ENCODE measurements at places on chromosomes 5 and 9.

DNA sequence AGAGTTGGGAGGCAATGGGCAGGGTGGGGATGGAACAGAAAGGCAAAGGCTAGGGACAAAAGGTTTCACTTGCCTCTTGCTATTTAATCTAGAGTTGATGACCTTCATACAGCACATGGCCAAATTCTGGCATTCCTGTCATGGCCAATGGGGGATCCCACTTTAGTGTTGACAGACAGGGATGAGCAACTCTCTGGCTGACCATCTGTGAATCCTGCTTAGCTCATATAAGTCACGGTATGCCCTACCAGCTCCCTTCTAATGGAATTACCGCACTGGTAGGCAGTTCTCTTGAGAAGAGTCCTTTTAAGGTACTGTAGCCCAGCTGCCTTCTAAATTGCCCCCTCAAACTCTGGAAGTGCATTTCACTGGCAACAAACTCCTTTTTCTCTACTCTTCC, 76.1 kb downstream of the MAMDC2 start:
- no peak for DNase-seq

- no peak for DNase-seq
These were observed 27.0 kb downstream of the VCAN start for GRCh38 chr5:83498585-83498984.

GRCh38 chr5:132257131-132258101, at the start of gene PDLIM4:
TSS of gene PDLIM4 (plus strand) at chr5:132257696. CDS start at chr5:132257735, 39 bp downstream.
- no peak for DNase-seq

DNA sequence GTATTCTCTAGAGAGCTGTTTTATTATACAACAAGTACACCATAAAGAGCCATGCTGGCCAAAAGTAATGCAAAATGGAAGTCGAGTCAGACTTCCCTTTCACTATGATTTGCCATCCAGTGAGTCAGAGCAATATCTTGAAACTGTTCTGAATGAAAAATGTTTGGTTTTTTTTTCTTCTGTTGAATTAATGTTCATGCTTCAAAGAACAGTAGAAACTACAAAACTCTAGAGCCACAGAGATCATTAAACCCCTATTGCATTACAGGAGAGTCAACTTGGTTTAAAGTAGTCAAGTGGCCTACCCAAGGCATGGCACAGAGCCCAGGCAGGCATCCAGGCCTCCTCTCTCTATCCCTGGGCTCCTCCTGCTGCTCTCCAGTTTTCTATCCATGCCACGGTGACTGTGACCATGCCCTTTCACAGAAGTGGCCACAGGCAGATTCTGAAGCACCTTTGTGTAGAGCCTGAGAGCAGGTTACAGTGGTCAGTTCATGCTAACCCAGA, 358.9 kb downstream of the DEPDC1B start:
- DNase-seq: no peak

DNA sequence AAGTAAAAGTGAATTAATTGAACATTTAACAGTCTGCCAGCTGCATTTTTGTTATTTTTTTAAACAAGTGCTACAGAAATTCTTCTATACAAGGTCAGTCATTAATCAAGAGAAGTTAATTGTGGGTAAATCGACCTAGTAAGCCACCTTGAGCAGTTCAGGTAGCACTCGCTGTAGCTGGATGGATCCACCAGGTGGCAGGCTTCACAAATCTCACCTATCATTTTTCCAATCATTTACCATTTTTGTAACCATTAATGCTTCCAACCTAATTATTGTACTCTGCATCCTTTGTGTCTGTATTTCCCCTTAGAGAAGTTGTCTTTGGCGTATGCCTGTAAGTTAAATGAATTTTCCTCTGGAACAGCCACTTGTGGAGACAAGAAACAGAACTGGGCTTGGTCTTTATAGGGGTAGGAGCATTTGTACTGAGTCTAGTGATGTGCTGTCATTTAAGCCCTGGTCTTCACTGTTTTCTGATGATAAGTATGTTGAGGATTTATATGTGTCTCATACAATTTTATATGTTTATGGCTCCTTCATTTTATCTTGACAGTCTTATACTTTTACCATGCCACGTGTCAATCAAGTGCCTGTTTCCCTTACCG, 39.5 kb downstream of the CD180 start:
- peak; percentile 58 for DNase-seq

- DNase-seq: no peak
These were observed 37.7 kb upstream of the LRRC19 start for GRCh38 chr9:27043176-27043575.

DNA sequence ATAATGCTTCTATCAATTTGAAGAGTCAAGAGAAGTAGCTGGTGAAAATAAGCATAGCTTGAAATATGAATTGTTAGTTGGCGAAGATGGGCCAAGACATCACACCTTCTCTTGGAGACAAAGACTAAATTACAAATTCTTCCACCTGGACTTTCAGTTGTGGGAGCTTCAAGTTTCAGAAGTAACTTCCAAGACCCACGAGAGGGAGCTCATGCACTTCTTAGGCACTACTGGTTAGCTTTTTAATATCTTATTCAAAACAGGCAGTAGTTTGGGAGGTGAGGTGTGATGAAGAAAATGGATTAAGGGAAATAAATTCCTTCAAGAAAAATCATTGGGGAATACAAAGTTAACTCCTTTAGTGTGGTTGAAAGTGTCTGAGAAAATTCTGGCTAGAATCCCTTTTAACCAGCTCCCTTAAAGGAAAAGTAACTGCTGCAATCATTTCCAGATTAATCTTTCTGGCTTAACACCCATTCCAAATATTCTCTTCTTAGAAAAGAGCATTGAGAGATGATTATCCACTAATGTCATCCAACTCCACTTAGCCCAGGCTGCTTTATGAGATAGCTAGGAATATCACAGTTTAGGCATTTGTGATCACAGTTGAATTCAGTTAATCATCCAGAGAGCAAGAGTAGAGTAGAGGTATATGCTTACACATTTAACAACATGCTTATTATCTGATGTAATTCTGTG, 139.5 kb upstream of the DMRTA1 start:
- DNase-seq: peak; percentile 54

GRCh38 chr9:116632990-116633838, 53.9 kb upstream of the TRIM32 start:
- no peak for DNase-seq

GRCh38 chr5:91170266-91170665, 212.9 kb downstream of the ARRDC3 start:
- no peak for DNase-seq

DNA sequence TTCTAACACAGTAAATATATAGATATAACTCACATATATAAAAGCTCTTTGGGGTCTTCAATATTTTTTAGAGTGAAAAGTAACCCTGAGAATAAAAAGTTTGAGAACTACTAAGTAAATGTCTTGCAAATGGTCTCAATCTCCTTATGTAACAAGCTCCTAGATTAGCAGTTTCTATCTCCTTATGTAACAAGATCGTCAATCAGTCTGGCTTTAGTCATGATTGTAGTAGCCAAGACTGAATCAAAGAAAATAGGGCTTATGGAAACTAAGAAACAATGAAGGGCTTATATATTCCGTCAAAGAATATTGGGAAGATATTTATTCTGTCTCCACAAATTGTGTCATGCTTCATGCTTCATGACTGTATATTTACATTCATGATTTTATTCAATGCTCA, 22.4 kb upstream of the FREM1 start:
- no peak for DNase-seq

DNA sequence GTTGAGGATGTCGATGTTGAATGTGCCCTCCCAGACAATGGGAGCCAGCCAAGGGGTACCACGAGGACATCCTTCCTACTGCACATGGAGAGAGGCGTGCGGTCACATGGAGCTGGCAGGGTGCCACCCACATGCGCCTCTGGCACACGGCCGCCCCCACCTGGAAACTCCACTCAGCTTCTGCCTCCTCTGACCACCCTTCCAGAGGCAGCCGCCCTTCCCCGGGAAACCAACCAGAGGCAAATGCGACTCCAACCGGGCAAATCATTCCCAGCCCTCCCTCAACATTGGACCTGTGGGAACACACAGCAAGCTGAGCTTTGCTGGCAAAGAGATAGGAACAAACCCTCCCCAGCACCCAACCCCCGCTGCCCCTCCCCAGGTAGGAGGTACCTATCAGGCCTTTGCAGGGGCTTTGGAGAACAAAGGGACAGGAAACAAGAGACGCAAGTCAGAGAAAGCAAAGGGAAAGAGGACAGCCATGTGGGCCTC, 17.5 kb downstream of the ABO start:
- DNase-seq: peak; percentile 25

- DNase-seq: peak; percentile 39
These were observed 16.4 kb downstream of the SLCO4C1 start for GRCh38 chr5:102279711-102280110.

GRCh38 chr5:119309326-119309725, 46.5 kb upstream of the TNFAIP8 start:
- no peak for DNase-seq

DNA sequence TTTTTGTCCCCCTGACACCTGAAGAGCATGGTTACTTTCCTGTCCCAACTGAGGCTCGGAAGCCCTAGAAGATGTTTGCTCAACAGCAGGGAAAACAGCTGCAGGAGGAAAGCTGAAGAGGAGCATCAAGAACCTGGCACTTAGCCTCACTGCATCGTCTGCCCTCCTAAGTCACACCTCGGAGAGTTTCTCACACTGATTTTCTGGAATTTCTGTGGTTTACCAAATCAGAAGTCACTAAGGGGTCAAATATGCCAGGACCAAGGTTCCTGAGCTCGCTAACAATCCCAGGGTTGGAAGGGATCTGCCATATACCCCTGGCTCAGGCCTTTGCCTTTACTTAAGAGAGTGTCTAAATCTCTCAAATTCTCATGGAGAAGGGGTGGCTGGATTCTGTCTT, 5.3 kb downstream of the IL12B start:
- no peak for DNase-seq

DNA sequence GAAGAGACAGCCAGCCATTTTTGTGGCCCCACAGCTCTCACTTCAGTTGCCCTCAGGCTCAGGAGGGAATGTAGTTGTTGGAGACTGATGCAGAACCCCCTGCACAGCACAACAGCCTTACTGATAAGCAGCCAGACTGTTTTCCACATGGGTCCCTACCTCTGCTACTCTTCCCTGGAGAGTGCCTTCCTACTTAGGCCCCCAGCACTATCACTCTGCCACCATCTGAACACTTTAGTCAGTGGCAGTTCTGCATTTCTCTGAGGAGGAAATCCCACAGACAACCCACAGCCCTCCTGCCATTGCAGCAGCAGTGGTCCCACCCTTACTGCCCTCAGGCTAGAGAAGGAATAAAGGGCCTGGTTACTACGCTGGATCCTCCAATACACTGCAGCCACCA, 61.8 kb upstream of the PTPRD start:
- no peak for DNase-seq

DNA sequence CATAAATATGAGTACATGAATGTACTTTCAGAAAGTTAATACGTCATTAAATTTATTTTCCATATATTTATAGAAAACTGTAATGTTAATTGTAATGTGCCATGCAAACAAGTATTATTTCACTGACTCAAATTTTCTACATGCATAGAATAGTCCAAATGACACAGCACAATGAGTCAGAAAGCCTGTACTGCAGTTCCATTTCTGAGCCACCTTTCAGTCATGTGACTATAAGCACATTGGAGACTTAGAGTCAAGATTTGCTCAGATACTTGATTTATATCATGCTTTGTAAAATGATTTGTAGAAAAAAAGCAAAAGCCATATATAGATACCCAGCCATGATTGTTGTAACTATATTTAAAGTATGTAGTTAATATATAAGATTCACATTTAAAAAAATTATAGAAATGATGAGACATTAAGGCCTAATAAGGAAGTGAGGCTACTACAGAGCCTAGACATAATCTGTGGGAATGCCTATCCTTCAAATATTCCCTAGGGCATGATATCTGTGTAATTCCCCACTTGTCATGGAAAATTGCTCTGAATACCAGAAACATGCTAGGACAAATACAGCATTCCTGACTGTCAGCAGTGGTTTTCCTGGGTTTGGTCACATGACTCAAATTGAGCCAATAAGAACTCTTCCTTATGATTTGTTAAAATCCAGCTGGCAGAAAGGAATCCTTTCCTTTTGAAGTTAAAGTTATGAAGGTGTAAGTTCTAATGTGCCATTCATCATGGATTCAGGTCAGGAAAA, 50.0 kb downstream of the PTPRD start:
- DNase-seq: no peak

DNA sequence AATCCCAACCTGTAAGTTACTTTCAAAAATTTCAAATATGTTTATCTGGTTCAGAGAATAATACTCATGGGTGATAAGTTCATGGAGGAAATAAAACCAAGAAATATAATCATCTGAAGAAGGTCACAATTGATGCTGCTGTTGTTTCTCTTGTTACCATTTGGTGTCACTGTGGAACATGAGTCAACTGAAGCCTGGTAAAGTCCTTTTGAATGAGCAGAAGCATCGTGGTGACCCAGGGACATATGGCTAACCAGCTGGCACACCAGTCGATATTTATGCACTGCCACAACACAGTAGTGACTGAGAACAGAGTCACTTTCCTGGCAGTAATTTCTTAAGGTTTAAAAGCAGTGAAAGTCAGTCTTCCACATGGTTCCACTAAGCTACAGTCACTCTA, 612.9 kb upstream of the TLE4 start:
- DNase-seq: peak; percentile 3

GRCh38 chr5:55638455-55638854, 73.7 kb downstream of the SLC38A9 start:
- no peak for DNase-seq

Measured in KBM-7 (cell line).